ENCODE measurements at places on chromosomes 4 and X. TPM values are rescaled to one million over a fixed set of nuclear protein-coding genes. Genes with fewer than 3 reads are reported as not detected.

Gene SLC10A7
- 8.5 TPM for polyA plus RNA-seq

- DNase-seq = no peak
Observed at GRCh38 chrX:132590350-132591026, 101.7 kb upstream of the MBNL3 start.

Gene AFAP1
- 19.3 TPM for polyA plus RNA-seq

Gene IL3RA
- 5.4 TPM for polyA plus RNA-seq

DNA sequence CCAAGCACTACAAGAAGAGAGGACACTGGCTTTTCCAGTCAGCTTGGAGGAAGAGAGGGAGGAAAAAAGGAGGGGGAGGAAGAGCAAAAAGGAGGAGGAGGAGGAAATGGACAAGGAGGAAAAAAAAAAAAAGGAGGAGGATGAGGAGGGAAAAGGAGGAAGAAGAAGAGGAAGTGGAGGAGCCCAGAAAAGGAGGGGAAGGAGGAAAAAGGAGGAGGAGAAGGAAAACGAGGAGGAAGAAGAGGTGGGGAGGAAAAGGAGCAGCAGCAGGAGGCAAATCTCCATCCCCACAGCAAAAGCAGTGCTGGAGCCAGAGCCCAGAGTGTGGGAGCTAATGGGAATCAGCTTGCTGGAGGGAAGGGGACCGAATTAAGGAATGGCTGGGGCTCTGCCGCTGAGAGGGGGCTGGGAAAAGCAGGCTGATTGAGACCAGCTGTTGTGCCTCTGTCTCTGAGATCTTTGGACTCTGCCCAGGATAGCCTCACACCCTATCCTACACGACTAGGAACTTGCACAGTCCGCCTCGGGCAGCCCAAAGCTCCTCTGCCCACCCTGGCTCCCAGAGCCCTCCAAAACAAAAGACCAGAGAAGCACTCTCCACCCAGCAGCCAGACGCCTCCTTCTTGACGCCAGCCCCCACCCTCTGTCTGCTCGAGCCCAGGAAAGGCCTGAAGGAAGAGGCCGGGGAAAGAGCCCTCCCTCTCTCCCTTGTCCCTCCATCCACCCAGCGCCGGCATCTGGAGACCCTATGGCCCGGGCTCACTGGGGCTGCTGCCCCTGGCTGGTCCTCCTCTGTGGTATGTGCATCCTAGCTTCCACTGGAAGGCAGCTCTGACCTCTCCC lies at the start of gene XPNPEP2:
TSS of gene XPNPEP2 (plus strand) at position 514 of the 843 bp plus-strand sequence. CDS start at position 749, 235 bp downstream.
- DNase-seq = peak; percentile 52

DNA sequence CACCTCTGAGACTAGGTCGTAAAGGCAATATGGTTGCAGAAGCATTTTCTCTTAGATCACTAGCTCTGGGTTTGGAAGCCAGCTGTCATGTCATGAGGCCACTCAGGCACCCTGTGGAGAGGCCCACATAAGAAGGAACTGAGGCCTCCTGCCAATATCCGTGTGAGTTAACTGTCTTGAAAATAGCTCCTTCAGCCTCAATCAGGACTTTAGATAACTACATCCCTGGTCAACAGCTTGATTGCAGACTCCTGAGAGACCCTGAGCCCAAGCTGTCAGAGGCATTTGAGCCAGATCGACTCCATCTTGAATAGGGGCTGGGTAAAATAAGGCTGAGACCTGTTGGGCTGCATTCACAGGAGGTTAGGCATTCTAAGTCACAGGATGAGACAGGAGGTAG lies 15.1 kb upstream of the REPS2 start:
- peak; percentile 22 for DNase-seq

DNA sequence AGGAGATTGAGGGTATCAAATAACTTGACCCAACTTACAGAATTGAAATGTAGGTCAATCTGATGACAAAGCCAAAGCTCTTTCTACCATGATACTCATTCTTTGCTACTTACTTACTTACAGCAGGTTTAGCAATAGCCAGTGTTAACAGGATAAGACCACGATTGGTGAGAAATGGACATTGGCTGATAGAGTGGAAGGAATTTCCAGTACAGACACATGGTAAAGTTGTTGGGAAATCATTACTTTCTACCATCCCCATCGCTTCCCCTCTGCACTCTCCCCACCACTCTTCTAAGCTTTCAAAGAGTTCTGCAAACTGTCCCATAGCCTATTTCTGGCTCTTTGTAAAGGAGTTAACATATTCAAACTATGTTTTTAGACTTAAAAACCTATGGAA lies 119.7 kb downstream of the CHRNA9 start:
- DNase-seq = no peak

DNA sequence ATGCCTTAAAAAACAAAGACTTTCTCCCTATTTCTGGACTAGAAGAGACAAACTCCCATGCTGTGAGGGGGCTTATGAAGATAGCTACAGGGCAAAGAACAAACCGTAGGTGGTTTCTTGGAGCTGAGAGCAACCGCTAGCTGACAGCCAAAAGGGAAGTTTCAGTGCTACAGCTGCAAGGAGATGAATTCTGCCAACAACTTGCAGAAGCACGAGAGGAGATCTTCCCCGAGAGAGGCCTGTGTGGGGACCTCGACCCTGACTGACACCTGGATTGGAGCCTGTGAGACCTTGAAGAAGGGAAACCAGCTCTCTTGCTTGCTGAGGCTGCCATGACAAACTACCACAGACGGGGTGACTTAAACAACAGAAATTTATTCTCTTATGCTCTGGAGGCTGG lies 183.8 kb upstream of the VCX3A start:
- no peak for DNase-seq

- DNase-seq = no peak
Observed at GRCh38 chr4:180150818-180151217, 2092.4 kb upstream of the TENM3 start.

DNA sequence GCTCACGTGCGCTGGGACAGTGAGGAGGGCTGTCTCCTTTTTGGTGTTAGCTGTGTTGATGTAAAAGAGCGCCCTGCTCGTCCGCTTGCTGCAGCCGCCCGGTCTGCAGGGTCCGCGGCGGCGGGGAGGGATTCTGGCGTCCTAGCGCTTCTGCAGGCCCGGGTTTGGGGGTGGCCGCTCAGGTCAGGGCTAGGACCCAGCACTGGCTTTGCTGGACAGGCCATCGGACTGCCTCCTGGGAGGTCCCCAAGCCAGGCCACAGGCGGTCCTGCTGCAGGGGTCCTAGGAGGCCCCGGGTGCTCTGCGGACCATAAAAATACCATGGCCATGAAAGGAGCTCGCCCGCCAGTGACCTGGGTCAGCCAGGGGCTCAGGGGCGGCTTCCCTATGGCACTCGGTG lies 308.7 kb downstream of the DCTD start:
- no peak for DNase-seq

Gene MAML3
- 10.6 TPM for polyA plus RNA-seq

Gene HELT
- polyA plus RNA-seq = not detected

GRCh38 chr4:85243857-85244256 lies 231.1 kb upstream of the ARHGAP24 start:
- DNase-seq = no peak

- no peak for DNase-seq
Observed at GRCh38 chr4:89682808-89683207, 154.2 kb downstream of the SNCA start.

GRCh38 chr4:93368968-93369367 lies 459.6 kb upstream of the ATOH1 start:
- DNase-seq = no peak
